ENCODE measurements at places on chromosomes 3 and 15.

- no peak for DNase-seq
Measured at GRCh38 chr3:124698030-124698770, 32.1 kb upstream of the UMPS start.

- no peak for DNase-seq
Measured at GRCh38 chr15:38531509-38531908, 33.1 kb downstream of the RASGRP1 start.

DNA sequence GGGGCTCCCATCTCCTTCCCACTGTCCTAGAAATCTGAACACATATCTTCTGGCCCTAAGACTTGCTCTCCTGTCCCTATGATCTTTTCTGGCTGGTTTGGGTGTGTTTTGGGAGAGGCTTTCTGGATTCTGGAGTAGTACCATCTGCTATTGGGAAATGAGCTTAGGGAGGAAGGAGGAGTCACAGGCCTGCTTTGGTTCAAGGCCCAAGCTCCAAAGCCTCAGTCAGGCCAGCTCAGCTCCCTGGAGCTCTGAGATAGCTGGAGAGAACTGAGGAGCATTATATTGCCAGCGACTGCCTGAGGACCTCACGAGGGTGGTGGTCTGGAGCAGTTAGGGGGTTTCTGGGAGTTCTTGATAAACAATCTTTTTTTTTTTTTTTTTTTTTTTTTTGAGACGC, 18.7 kb downstream of the RASGRF1 start:
- no peak for DNase-seq

DNA sequence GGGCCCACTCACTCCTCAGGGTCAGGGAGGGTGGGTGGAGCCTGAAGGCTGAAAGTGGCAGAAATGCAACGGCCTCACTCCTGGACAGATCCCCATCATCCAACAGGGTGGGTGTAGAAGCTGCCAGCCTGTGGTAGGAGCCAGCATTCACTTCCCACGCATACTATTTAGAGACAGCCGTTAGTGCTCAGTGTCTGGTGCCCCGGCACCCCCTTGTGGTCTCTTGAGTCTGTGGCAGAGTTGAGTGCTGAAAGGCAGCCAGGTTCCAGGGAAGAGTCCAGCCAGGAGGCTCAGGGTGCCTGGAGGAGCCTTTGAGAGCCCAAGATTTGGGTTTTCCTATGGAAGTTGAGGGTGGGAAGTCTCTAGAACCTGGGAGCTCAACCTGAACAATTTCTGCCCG, 2.1 kb upstream of the GNAT1 start:
- DNase-seq = peak; percentile 32

DNA sequence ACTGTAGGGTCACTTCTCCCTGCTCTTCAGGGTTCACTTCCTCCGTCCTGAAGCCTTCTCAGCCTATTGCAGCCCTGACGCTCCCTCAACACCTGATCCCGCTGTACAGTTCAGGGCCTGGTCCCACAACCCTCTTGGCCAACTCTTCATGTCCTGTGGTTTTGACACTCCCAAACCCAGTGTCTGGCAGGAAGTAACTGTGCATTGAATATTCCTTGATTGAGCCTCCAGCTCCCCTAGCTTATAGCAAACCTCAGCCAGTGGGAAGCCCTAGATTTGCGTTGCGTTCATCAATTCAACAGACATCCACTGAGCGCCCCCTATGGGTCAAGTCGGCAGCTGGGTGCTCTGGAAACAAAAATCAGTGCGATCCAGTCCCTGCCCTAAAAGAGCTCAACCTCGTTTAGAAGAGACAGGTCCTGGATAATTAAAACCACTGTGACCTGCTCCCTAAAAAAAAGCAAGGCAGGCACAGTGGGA, 13.5 kb downstream of the UBAP1L start:
- no peak for DNase-seq

- no peak for DNase-seq
Measured at GRCh38 chr3:39637807-39638206, 170.3 kb downstream of the MOBP start.

DNA sequence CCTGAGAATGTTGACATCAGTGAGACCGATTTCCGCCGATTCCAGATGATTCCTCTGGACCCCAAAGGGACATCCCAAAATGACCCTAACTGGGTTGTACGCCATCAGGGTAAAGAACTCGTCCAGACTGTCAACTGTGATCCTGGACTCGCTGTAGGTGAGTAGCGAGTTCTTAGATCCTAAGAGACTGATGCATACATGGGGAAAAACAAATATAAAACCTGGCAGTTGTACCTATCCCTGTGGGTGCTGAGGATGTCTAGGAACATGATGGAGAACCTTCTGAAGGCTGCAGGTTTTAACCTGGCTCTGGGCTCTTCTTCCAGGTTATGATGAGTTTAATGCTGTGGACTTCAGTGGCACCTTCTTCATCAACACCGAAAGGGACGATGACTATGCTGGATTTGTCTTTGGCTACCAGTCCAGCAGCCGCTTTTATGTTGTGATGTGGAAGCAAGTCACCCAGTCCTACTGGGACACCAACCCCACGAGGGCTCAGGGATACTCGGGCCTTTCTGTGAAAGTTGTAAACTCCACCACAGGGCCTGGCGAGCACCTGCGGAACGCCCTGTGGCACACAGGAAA, 12.3 kb downstream of the THBS1 start:
- no peak for DNase-seq

DNA sequence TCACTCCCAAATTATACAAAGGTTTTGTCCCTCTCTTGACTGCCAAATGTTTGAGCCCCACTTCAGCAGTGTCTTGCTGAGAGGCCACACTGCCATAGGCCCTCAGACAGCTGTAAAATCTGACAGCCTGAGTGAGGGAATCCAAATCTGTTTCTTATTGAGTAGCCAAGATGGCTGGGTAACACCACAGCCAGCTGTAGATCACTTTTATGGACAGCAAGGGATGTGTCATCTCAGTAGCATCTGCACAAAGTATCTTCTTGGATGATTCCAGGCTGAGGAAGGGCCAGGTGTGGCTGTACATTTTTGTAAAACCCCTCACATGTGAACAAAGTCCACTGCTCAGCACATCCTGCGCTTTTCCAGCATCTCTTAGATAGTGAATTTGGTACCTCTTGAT, 237.0 kb upstream of the LRTM1 start:
- no peak for DNase-seq

GRCh38 chr3:158050461-158050860, 55.8 kb downstream of the SHOX2 start:
- no peak for DNase-seq

GRCh38 chr3:13095408-13095937, 22.2 kb upstream of the IQSEC1 start:
- no peak for DNase-seq

DNA sequence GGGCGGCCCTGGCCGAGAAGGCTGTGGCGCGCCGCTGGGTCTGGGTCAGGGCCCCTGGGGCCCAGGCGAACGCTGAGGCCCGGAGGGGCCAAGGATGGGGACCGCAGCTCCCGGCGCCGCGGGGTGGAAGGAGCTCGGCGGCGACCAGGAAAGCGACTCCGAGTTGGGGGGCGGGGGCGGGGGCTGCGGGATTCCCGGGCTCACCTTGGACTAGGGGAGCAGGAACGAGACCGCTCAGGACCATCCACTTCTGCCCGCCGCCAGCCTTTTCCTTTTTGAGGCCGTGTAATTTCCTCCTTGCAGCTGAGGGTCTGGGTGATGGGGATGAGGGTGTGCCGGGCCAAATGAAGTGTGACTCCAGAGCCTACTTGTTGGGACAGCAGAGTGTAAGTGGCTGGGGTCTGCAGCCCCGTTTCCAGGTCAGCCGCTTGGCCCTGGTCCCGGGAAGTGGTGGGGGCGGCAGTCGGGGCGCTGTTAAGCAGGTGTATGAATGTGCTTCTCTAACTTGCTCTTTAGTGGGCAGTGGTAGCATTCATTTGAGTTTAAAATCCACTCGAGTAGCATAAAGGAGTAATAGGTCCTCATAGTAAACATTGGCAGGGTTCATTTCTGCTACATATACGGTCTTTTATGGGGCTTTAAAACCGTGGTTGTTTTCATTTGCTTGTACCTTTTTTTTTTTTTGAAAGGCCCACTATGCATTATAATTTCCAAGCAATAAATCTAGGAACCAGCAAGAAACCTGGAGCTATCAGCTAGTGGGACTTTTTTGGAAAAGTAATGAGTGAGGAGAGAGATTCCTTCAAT, 717 bp downstream of the PXK start:
- DNase-seq = peak; percentile 38

GRCh38 chr3:24156466-24156865, 211.4 kb downstream of the NR1D2 start:
- no peak for DNase-seq

DNA sequence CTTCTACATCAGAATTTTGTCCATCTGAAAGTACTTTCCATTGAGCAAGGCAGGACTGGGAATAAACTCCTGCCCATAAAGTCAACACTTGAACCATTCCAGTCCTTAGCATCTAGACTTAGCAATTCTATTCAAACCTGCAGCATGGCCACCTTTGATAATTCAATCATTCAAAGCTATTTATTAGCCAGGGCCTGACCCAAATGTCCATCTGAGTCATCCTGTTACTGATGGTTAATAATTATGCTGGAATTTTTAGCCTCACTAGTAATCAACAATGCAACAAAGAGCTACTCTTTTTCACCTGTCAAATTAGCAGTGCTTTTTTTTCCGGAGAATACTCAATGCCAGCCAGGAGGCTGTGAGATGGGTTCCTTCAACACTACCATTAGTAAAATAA, 72.7 kb upstream of the SNRK start:
- DNase-seq = no peak

- DNase-seq = peak; percentile 37
Measured at GRCh38 chr15:51982013-51982769, 10.6 kb upstream of the LEO1 start.

DNA sequence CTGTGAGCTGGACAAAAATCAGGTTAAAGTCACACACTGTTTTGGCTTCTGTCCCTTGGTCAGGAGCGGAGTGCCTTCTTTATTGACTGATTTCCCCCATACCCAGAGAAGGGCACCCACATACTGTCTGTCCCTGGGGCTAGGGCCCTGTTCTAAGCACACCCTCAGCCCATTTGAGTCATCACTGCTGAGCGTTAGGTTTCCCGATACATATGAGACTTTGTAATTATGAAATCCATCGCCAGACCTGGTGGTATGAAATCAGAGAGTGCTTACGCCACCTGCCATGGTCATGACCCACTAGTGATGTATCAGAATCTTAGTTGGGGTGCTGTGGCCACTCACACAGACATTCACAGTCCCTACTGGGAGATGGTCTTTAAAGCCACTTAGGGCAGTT, 96.8 kb downstream of the CHDH start:
- DNase-seq = no peak

GRCh38 chr15:40942878-40943277, 10.4 kb upstream of the CHAC1 start:
- no peak for DNase-seq

DNA sequence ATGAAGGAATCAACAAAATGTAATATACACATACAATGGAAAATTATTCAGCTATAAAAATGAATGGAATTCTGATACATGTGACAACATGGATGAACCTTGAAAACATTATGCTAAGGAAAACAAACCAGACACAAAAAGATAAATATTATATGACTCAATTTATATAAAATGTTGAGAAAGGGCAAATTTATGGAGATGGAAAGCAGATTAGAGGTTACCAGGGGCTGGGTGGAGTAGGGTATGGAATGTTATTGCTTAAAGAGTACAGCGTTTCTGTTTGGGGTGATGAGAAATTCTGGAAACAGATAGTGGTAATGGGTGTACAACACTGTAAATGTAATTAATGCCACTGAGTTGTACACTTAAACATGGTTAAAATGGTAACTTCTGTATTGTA, 50.9 kb downstream of the EMC4 start:
- no peak for DNase-seq

GRCh38 chr3:74639681-74640080, 25.2 kb upstream of the CNTN3 start:
- DNase-seq = no peak

DNA sequence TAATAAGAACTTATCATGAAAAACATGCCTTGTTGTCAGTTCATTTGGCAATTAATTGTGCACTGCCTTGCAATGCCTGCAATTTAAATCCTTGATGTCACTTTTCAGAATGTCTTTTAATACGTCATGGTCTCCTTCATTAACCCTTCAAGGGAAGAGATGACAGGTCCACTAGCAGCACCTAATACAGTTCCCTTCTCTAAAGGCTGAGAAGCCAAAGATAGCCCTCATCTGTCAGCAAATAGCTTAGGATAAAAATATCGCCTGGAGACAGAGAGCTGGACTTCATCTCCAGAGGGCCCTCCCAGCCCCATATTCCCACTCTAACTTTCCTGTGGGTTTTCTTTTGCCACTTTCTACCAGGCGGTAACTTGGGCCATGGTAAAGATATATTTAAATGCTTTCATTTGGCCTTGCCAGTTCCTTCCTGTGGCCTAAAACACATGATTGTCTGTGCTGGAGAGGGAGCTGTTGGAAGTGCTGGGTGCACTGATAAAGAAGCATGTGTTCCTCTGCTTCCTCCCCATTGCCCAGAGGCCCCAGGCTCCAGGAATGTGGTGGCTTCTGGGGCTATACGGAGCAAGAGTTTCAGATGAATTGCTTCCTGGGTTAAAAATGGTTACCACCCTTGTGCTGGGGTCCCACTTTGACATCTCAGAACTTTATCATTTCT, 76.3 kb upstream of the UMPS start:
- DNase-seq = no peak

DNA sequence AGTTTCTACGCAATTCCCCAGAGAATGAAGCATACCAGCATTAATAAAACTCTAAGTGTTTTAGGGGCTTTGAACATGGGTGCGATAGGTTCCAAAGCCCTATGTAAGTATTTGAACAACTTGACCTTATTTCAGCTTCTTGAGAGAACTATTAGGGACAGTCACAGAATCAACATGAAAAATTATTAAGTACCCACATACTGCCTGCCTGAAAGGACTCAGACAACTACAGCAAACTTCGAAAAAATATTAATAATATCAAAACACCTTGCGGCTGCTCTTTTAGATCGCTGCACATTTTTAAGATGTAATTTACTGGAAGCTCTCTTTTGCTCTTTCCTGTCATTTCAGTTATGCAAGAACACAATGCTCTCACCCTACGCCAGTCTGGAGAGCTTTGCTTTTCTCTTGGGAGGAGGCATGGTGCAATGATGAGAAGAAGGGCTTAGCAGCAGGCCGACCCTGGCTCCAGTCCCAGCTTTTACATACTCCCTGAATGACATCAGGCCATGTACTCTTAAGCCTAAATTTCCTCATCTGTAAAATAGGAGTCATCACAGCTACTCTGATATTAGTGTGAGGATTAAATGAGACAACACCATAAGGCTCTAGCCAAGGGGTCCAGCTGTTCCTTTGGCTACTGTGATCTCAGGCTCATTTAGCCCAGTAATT, 640.7 kb downstream of the FHIT start:
- DNase-seq = no peak

- peak; percentile 56 for DNase-seq
Measured at GRCh38 chr15:31396881-31397560, 70.4 kb downstream of the KLF13 start.

- no peak for DNase-seq
Measured at GRCh38 chr3:10423171-10423882, 82.1 kb downstream of the ATP2B2 start.

DNA sequence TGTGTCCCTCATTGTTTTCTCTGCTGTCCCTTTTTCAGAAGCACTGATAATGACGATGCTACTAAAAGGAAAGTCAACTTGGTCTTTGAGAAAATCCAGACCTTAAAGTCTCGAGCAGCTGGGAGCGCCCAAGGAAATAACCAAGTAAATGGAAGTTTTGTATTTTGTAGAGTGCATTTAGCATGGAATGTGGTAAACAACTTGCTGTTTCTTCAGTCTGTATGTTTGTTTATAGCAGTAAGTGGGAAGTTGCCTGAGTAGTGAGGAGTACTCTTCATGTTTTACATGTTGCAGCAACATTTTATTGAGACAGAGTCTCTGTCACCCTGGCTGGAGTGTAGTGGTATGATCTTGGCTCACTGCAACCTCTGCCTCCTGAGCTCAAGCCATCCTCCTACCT, 66.0 kb downstream of the CGNL1 start:
- no peak for DNase-seq

Measured in NCI-H1092 treated with DMSO at 0.1 percent for 48 hours (cell line).